ENCODE measurements at places on chromosomes 4 and X.

DNA sequence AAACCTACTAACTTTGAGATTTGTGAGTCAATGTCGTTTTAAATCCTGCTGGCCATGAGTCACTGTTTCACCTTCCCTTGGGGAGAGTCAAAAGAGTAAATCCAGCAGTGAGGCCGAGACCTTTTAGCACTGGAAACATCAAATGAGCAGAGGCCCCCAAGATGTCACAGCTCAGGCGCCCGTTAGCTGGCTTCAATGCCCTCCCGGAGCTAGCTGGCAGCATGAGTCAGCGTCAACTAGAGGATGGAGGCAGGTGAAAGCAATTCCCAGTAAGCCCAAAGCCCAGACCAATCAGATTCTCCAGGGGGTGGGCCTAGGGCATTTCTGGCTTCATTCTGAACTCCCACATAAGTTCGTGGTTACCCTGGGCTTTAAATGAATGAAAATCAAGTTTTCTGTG, 170.9 kb downstream of the CLCN4 start:
- no peak for DNase-seq

DNA sequence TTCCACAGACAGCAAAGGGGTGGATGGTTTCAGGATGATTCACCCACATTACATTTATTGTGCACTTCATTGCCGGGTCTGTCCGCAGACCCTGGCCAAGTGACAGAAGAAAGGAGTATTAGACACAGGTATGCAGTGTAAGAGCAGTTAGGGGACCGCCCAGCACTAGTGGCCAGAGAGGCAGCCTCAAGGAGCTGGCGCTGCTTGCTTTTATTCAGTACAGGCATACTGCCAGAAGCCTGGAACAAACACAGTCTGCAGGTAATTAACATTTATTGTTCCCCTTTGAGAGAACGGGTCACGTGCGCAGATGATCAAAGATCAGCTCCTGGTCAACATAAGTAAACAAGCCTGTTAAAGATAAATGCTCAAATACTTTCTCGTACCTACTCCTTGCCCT, 1639.0 kb upstream of the IGFBP7 start:
- no peak for DNase-seq

DNA sequence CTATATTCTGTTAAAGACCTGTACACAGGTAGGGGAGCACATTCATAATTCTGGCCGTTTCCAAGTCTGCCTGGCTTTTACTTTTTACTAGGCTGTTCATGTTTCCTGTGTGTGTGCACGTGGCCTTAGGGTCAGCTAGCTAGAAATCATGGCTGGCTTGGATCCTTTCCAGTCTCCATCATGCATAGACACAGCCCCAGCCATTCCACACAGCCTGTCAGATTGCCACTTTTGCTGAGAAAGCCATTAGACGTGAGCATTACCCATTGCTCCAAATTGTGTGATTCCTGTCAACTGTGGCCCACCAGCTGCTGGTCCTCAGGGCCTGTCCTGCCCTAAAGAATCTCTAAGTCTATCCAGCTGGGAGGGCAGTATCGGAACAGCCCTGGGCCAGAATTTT, 11.4 kb upstream of the SORCS2 start:
- DNase-seq, result no peak

DNA sequence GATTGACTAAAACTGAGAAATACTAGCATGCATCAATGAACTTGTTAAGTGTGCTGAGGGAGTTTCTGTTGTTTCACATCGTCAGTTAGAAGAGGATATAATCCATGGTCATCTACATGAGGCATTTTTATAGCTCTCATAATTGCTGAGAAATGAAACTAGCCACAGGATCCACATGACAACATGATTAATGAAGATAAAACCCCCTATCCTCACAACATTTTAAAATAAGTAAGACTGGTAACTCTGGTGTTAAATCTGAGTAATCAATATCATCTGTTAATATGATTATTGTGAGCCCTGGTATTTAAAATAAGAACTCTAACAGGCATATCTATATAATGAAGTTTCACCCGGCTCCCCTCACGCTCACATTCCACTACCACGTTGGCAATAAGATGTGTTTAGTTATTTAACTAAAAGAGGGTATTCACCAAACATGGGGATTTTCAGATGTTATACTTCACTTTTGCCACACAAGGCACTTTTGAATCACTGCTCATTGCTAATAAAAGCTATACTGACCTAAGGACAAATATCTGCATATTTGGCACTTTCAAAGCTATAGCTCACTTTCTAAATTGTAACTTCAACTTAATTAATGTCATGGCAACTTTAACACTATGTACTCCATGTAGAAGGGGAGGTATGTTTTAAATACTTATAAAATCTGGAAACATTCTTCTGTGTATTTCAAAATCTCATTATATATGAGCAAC, 6.7 kb downstream of the UNC5C start:
- no peak for DNase-seq

GRCh38 chrX:101257448-101258258, 33.5 kb downstream of the TAF7L start:
- no peak for DNase-seq

- no peak for DNase-seq
These were observed 45.6 kb downstream of the MAOB start for GRCh38 chrX:43836435-43837184.

DNA sequence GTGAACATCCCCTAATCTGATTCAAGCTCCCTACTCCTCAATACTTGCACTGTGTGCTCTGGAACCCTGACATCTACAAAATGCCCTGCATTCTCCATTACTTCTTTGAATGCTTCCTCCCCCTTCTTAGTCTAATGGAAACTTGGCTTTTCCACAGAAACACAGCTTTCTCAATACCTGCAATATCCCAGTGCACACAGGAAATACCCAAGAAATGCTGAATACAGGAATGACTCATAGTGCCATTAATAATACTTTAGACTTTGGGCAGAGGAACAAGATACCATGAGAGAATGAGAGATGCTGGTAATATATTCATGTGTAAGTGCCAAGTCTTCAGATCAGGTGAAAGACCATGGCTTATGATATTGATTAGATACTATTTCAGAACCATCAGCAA, 5.6 kb downstream of the QRFPR start:
- no peak for DNase-seq

GRCh38 chr4:161892951-161893350, 270.8 kb downstream of the FSTL5 start:
- DNase-seq, result no peak

- DNase-seq, result no peak
These were observed 105.9 kb upstream of the SLC7A11 start for GRCh38 chr4:138348055-138348454.

DNA sequence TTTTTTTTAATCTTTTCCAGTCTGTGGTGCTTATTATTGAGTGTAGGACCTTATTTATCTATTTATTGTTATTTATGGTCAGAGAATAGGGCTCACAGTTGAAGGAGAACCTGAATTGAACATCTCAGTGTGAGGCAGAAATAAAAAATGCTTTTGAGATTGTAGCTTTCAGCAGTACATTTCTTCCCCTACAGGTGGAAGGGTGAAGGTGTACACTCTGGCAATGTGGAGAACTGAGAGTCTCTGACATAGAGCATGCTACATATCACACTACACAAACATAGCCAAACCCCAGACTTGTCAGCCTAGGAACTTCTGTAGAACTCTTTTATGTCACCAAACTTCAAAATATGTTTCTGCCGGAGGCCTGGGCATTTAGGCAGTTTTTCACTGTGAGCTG, 140.2 kb downstream of the STIM2 start:
- no peak for DNase-seq

DNA sequence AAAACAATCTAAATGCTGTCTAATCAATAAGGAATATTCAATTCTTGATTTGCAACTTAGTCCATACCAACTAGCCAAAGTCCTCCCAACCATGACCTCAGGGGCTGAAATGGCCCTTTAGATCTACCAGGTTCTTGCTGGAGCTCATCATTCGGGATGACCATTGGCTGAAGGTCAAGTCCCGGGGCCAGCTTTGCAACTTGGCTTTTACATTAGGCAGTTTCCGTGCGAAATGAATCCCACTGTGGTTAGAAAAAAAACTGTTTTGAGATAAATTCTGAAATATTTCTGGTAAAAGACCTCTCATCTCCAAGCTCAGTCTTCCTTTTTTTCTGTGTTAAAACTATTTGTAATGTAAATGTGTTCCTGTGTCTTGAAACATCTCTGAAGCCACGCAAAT, 178.6 kb downstream of the TENM3 start:
- no peak for DNase-seq

- no peak for DNase-seq
These were observed 210.4 kb upstream of the GALNTL6 start for GRCh38 chr4:171602638-171603355.

DNA sequence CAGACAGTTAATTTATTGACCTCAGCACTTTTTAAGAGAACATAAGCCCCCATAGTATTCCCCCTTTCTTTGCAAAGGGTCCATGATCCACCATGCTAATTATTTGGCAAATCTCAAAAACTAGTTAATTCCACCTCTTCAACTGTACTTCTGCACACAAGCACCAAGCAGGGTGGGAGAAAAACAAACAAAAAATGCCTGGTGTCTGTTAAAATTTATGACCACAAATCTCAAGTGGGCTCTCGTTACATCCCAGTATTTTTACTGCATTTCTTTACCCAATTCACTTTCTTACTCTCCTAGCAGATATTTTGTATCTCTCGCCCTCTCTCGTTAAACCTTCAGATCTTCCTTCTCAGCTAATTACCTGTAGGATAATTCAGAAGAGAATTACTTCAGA, 6.1 kb downstream of the ARSJ start:
- no peak for DNase-seq

DNA sequence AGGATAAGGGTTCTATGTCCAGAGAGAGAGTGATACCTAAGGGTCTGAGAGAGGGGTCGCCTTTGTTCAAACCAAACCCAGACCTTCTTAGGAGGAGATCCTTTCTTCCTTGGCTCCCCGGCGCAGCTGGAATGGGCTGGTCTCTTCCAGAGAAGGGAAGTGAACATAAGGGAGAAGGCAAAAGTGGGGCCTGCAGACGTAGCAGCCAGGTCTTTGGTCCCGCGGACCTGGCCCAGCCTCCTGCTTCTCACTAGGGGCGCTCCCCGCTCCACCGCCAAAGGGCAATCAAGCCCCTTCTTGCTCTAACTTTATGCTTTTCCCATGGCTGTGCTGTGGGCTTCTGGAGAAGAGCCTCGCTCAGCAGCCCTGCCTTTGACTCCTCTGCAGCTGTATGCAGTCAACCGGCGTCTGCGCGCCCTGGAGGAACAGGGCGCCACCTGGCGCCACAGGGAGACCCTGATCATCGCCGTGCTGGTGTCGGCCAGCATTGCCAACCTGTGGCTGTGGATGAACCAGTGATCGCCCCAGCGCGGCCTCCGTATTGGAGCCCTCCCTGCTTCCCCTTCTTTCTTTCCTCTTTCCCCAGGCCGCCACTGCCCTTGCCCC, 6.5 kb downstream of the FATE1 start:
- DNase-seq, result no peak

- DNase-seq, result no peak
These were observed 24.5 kb upstream of the ANXA3 start for GRCh38 chr4:78527103-78527502.

DNA sequence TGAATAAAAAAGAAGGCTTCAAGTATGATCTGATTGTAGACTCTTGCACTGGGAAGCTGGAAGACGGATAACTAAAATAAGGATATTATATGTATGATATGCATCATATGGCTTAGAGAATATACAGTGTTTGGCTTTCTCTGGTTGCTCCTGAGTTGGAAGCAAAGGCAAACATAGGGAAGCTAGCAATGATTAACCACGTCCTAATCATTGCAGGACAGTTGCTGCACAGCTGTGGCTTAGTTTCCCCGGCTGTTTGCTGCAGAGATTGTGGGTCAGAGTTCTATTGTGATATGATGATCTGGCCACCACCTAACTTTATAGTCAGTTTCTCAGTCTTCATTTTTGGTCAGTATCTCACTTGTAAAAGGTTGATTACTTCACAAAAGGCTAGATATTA, 36.3 kb upstream of the PARM1 start:
- no peak for DNase-seq
